Stimulated activated CD8-positive, alpha-beta memory T cell treated with anti-CD3 and anti-CD28 coated beads, Interleukin-12 subunit alpha, Interleukin-12 subunit beta, amount 100 ng/mL, for 4 hours (primary cell): ENCODE measurements at places on chromosomes 2 and 18.

DNA sequence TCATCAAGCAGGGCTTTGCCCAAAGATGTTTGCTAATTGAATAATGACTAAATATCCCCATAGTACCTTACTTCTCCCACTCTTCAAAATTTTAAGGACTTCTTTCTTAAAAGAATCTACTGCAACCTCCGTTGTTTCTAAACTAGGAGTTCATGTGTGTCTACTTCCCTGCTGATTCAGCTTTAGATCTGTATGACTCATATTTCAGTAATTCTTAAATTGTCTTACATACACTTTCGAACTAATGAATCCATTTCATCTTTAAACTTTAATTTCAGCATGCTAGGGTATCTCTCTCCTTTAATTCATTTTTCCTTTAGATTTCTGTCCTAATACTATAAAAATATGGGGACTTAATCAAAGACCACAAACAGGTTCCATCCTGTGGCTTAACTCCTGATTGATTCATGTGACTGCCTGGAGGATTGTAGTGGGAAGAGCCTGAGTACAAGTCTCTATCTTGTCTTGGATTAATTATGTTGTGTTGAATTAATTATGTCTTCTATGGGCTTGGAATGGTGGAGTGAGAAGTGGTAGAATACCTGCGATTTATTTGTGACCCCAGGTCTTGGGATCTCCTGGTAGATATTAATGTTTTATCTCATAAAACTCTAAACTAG lies 24.9 kb upstream of the COL5A2 start:
- no peak for DNase-seq

- DNase-seq: no peak
Measured at GRCh38 chr2:227038550-227039189, 125.3 kb downstream of the COL4A4 start.

DNA sequence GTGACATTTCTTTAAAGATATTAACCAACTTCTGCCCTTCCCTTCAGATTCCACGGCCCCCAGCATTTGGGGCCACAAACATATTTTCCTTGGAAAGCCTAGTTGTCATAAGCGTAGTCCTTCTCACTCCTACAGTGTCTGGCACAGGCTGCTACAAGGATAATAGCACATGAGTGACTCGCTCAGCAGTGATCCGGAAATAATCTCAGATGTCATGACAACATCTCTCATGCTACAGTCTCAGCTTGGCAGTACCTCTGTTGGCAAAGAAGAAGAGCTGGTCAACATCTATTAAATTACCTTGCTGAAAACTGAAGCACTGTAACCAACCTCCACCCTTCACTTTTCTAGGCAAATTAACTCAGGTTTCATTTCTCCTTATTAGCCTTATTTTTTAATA lies 351.7 kb downstream of the RAD51AP2 start:
- DNase-seq: no peak

DNA sequence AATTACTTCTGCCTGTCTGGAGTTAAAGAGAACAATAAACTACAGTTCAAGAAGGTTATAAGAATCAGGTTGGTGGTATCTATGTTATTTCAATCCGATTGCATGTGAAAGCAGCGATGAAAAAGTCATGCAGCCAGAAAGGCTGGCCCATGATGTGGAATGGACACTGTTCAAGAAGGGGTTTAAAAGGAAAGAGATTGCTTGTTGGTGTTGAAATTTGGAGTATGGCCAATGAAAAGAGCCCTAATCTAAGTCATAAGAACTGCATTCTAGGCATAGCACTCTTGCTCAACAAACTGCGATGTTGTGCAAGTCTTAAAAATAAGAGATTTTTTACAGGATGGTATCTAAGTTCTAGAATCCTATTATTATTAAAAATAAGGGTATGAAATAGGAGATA lies 61.3 kb downstream of the EFEMP1 start:
- no peak for DNase-seq

DNA sequence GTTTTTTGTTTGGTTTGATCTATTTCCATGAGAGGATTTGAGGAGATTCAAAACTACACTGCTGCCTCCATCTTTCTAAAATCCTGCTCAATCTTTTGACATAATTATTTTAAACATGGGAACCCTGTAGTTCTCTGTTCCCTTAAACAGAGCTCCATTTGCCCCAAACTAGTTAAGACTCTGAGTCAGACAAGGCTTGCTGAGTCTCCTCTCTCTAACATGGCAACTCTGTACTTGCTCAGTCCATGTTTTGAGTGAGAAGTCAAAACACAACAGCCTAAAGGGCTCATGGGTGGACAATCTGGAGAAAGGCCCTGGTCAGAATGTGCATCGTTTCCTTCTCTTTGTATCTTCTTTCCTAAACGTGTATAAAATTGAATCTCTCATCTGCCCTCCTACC lies 7.1 kb upstream of the STAMBP start:
- DNase-seq: no peak

- no peak for DNase-seq
Measured at GRCh38 chr2:227996366-227996765, 124.9 kb downstream of the DAW1 start.

DNA sequence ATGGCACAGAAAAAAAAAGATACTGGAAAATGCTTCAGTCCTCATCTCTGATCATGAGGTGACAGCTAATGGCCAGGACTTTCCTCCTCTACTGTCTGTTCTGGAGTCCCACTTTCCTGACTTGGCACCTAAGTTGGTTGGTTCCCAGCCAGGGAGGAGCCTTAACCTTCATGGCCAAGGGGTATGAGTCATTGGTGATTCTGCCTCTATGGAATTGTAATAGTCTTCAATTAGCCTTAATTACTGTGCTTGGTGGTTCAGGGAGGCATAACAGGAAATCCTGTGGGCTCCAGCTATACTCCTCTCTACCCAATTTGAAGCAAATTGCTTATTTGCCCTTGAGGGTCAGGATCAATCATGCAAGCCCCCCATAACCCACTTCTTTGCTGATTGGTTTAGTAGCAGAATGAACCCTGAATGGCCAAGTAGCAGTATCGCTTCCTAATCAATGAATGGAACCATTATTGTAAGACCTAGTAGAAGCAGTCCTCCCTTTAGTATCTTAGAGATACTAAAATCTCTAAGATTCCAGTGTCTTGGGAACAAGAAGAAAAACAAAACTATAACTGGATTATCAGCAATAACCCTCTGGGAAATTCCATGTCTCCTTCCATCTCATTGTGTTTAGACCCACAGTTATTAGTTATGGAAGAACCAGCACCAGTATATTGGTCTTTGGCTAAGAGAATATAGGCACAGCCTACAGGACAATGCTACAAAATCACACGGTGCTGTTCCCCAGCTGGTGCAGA lies 109.0 kb downstream of the COL6A3 start:
- no peak for DNase-seq

DNA sequence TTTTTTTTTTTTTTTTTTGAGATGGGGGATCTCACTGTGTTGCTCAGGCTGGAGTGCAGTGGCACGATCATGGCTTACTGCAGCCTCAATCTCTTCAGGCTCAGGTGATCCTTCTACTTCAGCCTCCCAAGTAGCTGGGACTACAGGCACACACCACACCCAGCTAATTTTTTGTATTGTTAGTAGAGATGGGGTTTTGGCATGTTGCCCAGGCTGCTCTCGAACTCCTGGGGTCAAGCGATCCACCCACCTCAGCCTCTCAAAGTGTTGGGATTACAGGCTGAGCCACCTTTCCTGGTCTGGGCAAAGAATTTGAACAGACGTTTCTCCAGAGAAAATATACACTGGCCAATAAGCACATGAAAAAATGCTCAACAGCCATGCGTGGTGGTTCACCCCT lies 2.9 kb upstream of the SNRNP200 start:
- no peak for DNase-seq
